ENCODE measurements at places on chromosomes 12 and 14. TPM values are rescaled to one million over a fixed set of nuclear protein-coding genes. Genes with fewer than 3 reads are reported as not detected.

GRCh38 chr14:35262436-35262835 lies 29.7 kb upstream of the PSMA6 start:
- DNase-seq = no peak

DNA sequence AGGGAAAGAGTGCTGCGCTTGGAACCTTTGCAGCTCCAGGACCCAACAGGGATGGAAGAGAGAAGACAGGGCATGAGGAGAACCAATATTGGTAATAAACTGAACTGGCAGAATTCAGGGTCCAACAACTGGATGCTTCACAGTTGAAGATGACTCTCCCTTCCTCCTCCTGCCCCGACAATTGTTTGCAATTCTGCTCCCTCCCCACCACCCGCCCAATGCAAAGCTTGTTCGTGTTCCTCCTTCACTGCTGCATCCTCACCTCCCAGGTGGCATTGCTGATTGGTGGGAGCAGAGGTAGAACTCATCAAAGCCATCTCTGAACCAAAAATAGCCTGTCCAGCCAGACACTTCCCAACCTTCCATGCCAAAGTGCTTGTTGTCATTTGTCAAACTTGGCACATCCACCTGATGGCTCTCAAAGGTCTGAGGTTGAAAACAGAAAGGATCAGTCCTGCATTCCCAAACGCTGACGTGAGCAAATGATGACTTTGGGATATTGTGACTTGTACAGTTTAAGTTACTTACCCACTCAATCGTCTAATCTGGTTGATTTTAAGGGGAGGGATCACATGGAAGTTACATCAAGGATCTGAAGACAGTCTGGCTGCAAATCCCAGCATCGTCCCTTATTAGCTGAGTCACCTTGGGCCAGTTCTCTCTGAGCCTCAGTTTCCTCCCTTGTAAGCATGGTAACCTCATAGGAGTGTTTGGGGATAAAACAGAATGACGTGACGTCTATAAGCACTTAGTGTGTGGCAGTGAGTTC lies 242.6 kb upstream of the CRY1 start:
- DNase-seq = no peak

DNA sequence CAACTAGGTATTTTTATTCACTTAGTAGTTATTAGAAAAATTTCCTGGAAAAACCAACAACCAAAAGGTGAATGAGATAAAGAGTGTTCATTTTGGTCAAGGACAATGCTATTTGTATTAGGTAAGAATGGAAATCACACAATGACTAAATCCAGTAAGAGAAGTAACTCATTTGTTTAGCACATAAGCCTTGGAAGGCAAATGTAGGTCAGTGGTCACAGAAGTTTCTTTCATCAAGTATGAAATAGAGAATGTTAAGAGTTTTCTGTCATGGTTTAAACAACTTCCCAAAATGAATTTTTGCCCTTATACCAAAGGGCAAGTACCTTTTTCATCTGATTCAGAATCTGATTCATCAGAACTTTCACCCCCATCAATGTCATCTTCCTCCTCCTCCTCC lies 101.7 kb downstream of the KIF21A start:
- no peak for DNase-seq

- peak; percentile 75 for DNase-seq
These were observed 64.8 kb upstream of the PTGR2 start for GRCh38 chr14:73786636-73787485.

Gene BICD1
- total RNA-seq = 2.3 TPM

Gene CEBPE
- not detected for total RNA-seq

Gene PTPRO
- 11.6 TPM for total RNA-seq

All from stomach (tissue), 19 donors.